GM12892 (cell line): ENCODE measurements at places on chromosomes 12 and 14.

- DNase-seq, result no peak
Measured at GRCh38 chr12:87518481-87518880, 510.7 kb downstream of the C12orf50 start.

GRCh38 chr12:62128175-62128975 lies 131.8 kb upstream of the USP15 start:
- no peak for DNase-seq

- DNase-seq, result no peak
Measured at GRCh38 chr12:49357103-49357678, 10.1 kb upstream of the SPATS2 start.

DNA sequence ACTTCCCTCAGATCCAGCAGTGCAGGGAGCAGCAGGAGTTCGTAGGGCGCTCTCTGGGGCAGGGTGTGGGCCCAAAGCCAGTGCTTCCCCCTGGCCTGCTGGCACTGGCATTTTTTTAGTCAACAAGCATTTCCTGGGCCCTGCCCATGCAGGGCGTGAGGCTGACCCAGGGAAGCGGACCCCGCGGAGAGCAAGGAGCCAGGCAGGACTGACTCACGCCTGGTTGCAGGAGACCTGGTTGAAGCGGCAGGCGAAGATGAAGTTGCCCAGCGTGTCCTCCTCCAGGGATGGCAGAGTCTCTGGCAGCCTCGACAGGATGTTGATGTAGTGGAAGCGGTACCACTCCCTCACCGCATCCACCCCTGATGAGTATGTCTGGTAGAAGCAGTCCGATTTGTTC lies 13.5 kb downstream of the SCNN1A start:
- DNase-seq, result no peak

DNA sequence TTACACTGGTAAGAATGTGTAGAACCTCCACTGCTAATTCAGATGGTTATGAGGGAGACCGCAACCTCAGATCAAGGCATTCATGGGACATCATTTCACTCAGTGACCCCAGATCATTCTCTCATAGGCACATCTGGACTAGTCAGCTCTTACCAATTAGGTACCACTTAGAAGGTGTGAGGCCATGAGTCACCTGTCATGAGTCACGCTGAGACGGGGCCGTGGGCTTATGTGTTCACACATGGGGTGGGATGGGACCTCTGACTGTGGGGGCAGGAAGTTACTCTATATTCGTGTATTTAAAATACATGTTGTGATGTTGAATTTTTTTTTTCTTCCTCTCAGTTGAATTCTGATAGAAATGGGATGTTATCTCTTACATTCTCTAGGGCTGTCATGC lies 55.9 kb downstream of the CCDC92 start:
- no peak for DNase-seq

DNA sequence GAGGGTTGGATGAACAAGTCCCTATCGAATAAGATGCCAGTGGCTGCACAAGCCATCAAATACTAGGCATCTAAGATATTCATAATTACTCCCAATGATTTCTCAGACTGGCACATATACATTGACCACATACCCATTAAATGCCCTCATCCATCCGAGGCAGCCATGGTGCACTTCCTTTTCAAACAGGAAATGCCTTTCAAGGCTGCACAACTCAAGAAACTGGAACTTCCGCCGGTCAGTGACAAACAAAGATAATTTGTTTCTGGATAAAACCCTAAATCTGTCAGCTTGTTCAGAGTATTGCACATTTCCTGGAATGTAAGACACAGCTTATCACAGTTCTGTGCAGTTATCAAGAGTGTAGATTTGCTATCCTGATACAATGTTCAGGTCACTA lies 203.7 kb downstream of the RMST start:
- no peak for DNase-seq

- no peak for DNase-seq
Measured at GRCh38 chr12:63753743-63754142, 26.0 kb upstream of the RXYLT1 start.

DNA sequence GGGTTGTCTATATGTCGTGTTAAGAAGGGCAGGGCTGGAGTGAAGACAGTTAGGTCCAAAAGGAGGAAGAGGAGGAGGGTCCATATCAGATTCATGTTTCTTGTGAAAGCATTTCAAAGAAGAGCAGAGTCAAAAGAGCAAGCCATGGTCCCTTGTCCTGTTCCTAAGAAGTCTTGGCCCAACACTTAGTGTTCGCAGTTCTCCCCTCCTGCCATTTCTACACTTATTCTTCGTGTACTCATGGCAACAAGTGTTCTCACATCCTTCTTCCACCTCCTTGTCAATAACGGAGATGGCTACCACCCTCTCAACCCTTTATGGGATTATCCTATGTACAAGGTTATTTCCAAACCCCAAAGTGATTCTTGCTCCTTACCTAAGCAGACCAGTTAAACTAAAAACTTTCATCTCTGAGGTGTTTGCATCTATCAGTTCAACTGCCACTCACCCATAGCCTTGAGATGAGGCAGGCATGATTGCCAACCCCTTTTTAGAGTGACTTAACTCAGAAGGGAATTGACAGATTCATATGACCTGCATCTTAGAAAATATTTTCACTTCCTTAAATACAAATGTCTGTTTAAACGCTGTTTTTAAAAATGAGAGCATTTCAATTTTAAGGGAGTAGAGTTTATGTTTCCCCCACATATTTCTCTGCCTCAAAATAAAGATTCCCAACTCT lies 19.8 kb upstream of the RNASE2 start:
- DNase-seq, result no peak

GRCh38 chr12:124829008-124829707 lies 34.5 kb downstream of the SCARB1 start:
- no peak for DNase-seq

GRCh38 chr12:4564818-4565217 lies 2.8 kb downstream of the DYRK4 start:
- no peak for DNase-seq

GRCh38 chr14:92844204-92844603 lies 50.1 kb downstream of the GOLGA5 start:
- no peak for DNase-seq

- DNase-seq, result no peak
Measured at GRCh38 chr14:100086361-100086760, 21.1 kb downstream of the EVL start.

DNA sequence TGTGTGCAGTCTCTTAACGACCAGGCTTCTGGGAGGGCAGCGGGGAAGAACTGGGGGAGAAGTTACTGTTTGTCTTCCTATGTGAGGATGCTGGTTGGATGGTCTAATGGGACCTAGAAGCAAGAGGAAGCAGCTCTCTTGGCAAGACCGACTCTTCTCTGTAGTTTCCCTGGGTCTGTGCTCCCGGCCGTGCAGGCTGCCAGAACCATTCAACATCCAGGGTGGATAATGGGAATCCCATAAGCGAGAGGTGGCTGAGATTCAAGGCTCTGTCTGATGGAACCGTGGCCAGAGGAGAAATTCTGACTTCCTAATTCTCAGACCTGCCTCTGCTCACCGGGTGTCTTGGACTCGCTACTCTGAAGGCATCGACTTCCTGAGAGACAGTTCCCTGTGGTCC lies 561.0 kb upstream of the TBX3 start:
- DNase-seq, result no peak

- no peak for DNase-seq
Measured at GRCh38 chr14:65840786-65841185, 428.3 kb downstream of the FUT8 start.

DNA sequence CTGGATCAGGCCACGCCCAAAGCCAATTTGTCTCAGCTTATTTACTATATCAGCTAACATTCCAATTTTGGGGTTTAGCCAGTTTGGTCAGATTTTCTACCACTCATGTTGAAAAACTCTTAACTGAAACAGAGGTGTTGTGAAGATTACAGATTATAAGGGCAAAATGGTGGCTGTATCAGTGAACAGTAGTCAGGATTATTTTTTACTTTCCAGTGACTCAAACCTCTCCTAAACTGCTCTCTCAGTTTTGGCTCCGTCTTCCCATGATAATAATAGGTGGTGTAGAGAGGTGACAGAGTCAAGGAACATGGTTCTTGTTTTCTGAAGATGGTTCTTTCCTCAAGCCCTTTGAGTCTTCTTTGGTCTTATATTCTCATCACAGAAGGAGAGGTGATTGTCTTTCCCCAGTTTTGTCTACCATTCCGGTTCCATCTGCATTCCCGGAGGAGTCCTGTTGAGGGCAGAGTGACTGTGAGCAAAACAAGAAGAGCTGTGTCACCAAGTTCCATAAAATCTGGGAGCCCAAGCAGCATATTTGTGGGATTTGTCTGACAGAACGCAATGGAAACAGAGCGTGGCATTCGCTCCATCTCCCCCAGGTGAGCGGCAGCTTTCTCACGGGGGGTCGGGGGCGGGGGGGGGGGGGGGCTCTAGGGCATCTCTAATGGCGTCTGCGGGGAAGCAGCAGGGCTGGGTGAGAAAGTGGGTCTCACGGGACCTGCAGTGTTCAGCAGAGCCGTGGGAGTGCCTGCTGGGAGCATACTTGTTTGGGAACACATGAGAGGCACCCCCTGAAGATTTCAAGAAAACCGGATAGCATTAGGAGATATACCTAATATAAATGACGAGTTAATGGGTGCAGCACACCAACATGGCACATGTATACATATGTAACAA lies 59.1 kb downstream of the TBC1D30 start:
- no peak for DNase-seq

GRCh38 chr12:12890543-12891079 lies 751 bp upstream of the GPRC5A start:
- no peak for DNase-seq

GRCh38 chr12:121668750-121669520 lies 519 bp downstream of the MORN3 start:
- DNase-seq, result no peak

DNA sequence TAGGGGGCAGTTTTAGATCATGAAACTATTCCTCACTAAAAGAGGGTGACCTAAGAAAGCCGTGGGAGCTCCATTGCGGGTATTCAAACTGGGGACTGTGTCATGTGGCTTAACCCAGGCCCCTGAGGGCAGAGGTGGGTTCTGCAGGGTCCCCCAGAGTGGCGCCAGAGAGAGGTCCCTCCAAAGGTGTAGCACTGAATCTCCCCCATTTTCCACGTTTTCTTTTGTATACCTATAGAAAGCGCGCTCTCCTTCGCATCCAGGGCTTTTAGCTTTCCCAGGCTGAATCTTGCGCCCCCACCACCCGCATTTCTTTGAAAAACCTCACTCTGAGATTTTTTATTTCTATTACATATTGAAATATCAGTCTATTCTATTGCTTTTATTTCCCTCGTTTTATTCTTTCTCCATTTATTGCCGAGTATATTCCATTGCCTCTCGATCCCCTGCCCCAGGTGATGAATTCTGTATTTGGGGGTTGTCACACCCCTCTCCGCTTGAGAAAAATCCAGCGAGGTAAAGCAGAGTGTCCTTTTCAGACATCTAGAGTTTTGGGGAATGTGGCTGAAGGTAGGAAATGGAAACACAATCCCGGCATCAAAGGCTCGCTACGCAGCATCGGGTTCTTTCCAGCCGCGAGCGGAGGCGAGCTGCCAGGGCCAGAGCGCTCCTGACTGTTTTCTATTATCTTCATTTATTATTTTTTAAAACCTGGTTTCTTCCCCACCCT lies 870 bp upstream of the HOXC13 start:
- DNase-seq, result no peak

DNA sequence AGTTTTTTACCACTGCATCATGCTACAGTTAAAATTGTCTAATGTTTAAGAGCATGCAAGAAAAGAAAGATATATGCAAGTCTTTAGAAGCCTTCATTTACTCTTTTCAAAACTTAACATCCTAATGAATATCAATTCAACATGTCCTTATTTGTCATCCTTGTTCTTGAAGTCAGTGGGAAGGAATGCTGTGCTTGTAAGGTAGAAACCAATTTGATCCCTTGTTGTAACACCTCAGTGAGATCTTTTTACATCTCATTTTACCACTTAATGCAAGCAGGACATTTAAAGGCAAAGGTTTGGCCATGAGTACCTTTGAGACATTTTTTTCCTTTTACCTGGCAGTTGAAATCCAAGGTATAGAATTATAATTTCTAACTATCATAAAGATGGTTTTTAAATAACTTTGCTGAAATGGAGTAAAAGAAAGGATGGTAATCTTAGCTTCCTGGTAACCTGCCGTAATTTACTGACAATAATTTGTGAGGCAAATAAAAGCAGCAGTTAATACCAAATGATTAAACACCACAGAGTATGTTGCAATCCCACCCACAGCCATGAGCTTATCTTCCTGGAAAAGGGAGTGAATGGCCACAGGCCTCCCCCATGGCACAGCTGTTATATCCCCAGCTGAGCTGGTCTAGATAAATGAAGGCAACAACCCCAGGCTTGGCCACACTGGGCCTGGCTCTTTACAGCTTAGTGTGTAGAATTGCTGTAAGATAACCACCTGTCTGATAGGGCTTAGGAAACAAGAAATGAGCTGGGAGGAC lies 33.2 kb upstream of the STRN3 start:
- no peak for DNase-seq

GRCh38 chr14:100131181-100131580 lies 28.3 kb downstream of the DEGS2 start:
- DNase-seq, result no peak

GRCh38 chr12:53700567-53700966 lies 24.7 kb upstream of the ATP5MC2 start:
- no peak for DNase-seq

- DNase-seq, result no peak
Measured at GRCh38 chr14:92041203-92041602, 1.3 kb upstream of the TRIP11 start.

GRCh38 chr14:39060818-39061437 lies 42.1 kb downstream of the SEC23A start:
- no peak for DNase-seq

GRCh38 chr12:42893803-42894202 lies 304.3 kb upstream of the PRICKLE1 start:
- DNase-seq, result no peak

GRCh38 chr12:132130690-132131089 lies 13.4 kb downstream of the DDX51 start:
- no peak for DNase-seq

DNA sequence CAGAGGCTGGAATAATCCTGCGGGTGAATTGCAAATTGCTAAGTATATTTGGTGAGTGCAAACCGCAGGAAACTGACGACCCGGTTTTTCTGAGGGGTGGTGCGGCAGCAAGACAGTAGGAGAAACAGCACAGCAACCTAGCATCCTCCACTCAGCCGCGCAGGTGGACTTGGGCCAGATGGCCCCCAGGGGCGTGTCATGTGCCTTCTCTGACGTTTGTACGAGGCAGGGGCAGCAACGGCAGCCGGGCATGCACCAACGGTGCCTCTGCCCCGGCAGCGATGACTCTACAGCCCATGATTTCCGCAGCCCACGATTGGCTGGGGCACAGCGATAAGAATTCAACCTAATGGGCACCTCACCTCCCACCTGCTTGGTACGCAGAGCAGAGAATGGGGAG lies 11.1 kb upstream of the CLEC2A start:
- DNase-seq, result no peak

GRCh38 chr12:83818881-83819280 lies 1093.7 kb downstream of the SLC6A15 start:
- DNase-seq, result no peak
